ENCODE measurements at places on chromosomes 6 and 20.

DNA sequence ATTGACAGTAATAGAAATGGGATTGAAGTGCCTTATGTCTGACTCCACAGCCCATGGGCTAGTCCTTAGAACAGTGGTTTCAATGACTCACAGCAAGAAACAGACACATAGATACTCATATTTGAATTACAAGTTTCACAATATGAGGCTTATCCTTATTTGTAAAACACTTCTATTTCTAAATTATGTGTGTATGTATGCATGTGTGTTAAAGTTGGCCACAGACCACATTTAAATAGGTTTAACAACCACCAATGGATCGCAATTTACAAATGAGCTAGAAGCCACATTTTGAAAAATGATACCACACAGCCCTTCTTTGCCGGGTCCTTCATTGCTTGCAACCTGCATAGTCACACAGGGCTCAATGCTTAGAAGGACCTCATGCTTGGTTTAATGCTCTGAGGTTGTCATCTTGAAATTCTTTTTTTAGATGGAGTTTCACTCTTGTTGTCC lies 157.8 kb upstream of the PREP start:
- DNase-seq: no peak

- no peak for DNase-seq
Observed at GRCh38 chr20:23116311-23117089, 30.4 kb upstream of the CD93 start.

DNA sequence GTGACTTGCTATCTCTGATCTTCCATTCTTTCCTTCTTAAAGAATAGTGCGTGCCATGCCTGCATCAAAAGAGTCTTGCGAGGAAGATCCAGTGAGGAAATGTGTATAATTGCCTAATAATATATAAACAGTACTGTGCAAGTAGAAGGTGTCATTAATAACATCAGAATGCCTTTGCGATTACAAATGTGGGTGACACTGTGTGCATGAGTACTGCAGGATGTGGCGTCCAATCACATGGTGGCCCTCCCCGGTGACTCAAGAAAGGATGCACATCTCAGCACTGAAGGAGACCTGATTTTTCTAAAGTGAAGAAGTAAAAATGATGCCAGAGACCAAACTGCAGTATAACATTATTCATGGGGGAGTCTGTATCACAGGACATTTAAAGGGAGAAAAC lies 107.5 kb upstream of the EDN1 start:
- no peak for DNase-seq

GRCh38 chr6:119350202-119350951 lies 816 bp upstream of the MAN1A1 start:
- DNase-seq: no peak

DNA sequence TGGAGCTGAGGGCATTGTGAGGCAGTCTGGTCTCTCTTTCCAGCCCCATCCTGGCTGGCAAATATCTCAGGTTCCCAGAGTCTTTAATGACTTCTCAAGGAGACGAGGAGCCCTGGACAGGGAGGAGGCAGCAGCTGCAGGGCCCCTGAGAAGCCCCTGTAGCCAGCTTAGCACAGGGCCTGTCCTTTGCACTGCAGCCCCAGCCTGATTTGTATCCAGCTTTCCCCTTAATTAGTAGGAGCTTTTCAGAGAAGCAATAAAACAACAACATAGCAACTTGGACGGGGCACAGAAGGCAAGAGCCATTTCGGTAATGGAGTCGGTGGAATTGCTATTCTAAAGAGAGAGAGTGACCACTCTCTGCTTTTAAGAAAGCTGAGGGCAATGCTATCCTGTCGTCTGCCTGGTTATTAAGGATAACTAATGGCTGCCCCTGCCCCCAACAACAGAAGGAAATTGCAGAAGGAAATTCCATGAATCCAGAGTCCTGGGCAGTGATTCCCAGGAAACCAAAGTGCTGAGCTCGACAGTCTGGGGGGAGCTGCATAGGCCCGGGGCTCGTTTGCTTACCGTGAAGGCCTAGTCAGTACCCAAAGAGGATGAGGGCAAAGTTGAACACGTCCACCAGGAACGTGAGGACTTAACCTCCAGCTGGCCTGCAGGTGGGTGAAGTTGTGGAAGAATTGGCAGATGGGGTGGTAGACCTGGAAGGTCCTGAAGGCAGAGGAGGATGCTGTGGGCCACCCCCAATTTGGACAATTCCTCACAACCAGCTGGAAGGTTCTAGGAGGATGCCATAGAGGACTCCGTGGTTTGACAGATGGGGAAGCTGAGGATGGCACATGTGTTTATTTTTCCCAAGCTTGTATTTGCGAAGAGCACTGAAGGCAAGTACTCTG lies 50.3 kb downstream of the NPEPL1 start:
- DNase-seq: no peak

DNA sequence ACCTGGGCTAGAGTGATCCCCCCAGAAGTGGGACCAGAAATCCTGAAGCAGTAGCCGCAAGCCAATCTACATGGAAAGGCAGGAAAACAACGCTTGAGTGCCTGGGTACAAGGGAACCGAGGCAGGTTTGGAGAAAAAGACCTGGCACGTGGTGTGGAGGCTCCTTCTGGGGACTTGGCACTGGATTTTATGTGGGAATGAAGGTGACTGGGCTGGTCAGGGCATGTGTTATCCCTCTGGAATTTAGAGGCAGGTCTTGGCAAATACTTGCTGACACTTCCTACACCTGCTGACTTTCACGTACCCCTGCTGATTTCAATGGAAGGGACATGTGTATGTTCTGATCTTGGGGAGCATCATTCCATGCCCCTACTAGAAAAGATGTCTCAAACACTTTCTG lies 25.0 kb upstream of the FAM217A start:
- no peak for DNase-seq

GRCh38 chr6:49531774-49532569 lies 18.5 kb upstream of the C6orf141 start:
- DNase-seq: peak; percentile 27

DNA sequence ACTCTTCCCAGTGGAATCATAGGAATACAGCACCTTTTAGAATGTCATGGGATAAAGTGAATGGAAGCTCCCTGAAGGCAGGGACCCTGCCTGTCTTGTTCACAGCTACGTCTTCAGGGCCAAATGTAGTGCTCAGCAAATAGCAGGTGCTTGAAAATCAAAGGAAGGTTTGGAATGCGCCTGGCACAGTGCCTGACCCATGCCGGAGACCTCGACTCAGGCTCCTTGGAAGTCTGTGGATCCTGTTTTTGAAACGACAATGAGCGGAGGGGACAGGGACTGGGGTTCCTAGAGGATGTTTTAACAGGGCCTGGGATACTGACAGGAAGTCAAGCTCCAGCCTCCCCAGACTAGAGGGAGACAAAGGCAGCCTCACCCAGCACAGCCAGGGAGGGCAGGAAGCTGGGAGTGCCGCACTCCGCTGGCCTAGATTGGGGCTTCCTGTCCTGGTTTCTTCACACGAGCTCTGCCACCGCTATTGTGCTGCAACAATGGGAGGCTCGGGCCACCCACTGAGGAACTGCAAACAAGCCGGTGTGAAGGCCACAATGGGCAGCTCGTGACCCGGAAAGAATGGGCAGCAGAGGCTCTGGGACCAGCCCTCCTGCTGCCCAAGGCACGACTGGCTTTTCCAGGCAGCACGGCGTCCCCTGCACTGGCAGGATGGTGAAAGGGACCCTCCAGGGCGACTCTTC lies 76.7 kb downstream of the PREX1 start:
- peak; percentile 76 for DNase-seq

GRCh38 chr20:24166412-24166811 lies 177.8 kb upstream of the GGTLC1 start:
- no peak for DNase-seq

DNA sequence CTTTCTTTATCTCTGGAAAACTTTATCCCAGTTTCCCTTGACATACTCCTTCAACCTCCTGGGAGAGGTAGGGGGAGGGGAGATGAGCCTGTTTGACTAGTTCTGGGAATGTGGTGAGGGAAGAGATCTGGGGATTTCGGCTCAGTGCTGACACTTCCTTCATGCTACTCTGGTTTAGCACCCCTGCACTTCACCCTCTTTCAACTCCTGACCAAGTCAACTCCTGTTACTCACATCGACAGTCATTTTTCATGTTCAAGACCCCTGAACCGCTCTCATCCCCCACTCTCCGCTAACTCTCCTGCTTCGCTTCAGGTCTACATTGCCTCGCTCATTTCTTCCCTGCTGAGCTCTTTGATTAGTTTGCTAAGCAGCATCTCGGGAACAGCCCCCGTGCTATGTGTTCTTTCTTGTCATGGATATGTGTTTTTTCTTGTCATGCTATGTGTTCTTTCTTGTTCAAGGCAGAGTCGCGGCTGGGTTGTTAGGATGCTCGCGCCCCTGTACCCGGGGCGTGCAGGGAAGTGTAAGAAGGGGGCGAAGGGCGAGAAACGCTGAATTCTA lies 16.6 kb upstream of the TRIM27 start:
- DNase-seq: peak; percentile 38

DNA sequence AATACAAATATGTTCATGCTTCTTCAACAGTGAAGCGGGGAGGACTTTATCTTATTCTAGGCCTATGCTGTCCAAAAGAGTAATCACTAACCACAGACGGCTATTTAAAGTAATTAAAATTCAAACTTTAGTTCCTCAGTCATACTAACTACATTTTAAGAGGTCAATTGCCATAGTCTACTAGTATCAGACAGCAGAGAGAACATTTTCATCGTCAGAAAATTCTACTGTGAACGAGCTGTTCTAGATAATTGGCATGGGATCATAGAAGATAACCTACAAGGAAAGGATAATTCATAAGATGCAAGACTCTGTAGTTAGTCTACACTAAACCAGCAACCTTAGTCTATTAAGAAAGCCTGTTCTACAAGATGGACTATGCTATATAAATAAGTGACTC lies 44.4 kb downstream of the PRKN start:
- no peak for DNase-seq

GRCh38 chr20:43911066-43911465 lies 3.6 kb upstream of the TOX2 start:
- DNase-seq: no peak

- no peak for DNase-seq
Observed at GRCh38 chr20:59042151-59042795, at the start of gene PRELID3B. Gene PRELID3B, minus strand, starts transcription at chr20:59042786. Its CDS starts 56 bp downstream, at chr20:59042730.

DNA sequence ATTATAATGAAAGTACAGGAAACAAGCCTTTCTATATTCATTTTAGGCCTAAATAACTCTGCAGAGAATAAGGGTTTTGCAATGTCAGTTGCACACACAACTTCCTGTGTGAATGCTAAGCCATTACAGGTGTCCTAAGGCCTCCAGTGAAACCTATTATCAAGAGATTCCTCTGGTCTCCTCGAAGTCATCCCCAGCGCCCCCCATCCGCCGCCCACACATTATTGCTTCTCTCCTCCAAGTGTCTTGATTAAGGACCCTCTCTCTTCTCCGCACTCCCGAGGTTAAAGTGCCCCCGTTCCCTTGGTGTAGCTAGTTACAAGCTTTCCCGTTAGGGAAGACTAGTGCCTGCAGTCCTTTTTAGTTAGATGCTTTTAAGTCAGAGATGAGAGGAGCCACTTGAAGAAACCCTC lies 1.3 kb downstream of the HIVEP2 start:
- DNase-seq: no peak

DNA sequence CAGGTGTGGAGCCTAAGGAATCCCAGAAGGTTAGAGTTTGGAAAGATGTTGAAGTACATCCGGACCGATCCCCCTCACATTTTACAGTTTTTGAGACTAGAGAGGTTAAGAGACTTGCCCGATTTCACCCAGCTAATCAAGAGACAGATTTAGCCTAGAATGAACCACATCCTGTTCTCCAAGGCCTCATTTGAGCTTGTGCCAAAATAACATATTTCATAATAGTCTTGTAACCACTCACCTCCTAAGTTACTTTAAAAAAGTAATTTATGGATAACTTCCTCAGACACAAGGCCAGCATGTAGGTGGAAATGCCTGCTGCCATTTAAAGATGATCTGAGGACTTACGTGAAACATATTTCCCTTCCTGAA lies 39.8 kb upstream of the ARHGAP18 start:
- no peak for DNase-seq

GRCh38 chr20:53652859-53653517 lies 59.3 kb upstream of the ZNF217 start:
- no peak for DNase-seq

DNA sequence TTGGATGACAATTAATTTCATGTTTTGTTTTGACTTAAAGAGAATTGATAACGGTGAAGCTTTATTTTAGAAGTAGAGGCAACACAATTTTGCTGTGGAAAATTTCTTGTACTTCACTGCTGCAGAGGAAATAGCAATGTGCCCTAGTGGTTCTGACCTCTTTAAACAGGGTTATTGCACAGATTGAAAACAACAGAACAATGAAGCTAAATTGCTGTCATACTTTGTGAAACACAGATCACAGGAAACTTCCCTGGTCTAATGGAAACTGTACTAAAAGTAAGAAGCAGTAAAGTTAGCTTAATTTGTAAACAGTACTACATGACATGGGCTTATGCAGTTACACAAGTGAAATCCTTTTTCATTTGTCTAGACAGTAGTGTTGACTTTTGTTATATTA lies 31.3 kb downstream of the OR2A4 start:
- DNase-seq: no peak

DNA sequence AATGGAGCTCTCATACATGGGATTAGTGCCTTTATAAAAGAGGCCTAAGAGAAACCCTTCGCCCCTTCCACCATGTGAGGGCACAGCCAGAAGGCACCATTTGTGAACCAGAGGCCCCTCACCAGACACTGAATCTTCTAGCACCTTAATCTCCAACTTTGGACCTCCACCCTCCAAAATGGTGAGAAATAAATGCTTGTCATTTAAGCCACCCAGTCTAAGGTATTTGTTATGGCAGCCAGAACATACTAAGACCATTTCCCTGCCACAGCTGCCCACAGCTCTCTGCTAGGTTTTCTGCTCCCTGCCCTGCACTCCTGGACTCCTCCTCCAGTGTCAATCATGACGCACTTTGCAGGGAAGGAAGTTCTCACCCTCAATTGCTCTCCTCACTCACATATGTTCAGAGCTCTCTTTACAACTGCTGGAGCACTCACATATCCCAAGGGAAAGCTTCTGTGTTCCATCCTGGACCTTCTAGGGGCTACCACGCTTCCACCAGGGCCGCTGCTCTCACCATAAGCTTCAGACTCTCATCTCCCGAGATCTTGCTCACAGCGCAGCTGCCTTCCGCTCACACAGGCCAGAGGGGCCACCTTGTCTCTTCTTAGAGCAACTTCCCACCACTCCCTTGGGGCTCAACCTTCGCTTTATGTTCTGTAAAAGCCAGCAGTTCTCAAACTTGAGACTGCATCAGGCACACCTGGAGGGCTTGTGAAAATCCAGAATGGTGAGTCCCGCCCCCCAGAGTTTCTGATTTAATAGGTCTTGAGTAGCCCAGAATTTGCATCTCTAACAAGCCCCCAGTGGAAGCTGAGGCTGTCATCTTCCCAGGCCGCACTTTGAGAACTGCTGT lies 1.6 kb upstream of the LY86 start:
- no peak for DNase-seq
